Activated T-helper 1 cell treated with anti-CD3 and anti-CD28 coated beads, Interleukin-12 subunit alpha, Interleukin-12 subunit beta, Interleukin-2, Interleukin-4 antibody, amounts not matched to agents 30 ng/mL and 10 ng/mL and 1 ng/mL, durations not matched to agents 14 hours and 24 hours and 36 hours (primary cell): ENCODE measurements at places on chromosomes 2 and 18. TPM values are rescaled to one million over a fixed set of nuclear protein-coding genes. Genes with fewer than 3 reads are reported as not detected.

Gene SRD5A2
- total RNA-seq = not detected in 2 replicates

Gene IHH
- total RNA-seq = not detected in 2 replicates

Gene KLHL14
- total RNA-seq = not detected in 2 replicates

Gene ST8SIA3
- not detected in 2 replicates for total RNA-seq

Gene SPDYA
- total RNA-seq = 1.1 and 1.7 TPM in 2 replicates

Gene GAL3ST2
- 0.51 and 0.60 TPM in 2 replicates for total RNA-seq

Gene MAP3K19
- not detected in 2 replicates for total RNA-seq

Gene ABCG5
- not detected in 2 replicates for total RNA-seq

Gene COA5
- 20.3 and 21.2 TPM in 2 replicates for total RNA-seq

Gene OLA1
- total RNA-seq = 132 and 139 TPM in 2 replicates

Gene RHOB
- 27.6 and 29.6 TPM in 2 replicates for total RNA-seq

Gene IKZF2
- total RNA-seq = 2.8 and 3.2 TPM in 2 replicates
